ENCODE measurements at places on chromosomes 6 and 20.
A peak's percentile ranks its signal among the peaks of the same experiment; 100 is the strongest.

DNA sequence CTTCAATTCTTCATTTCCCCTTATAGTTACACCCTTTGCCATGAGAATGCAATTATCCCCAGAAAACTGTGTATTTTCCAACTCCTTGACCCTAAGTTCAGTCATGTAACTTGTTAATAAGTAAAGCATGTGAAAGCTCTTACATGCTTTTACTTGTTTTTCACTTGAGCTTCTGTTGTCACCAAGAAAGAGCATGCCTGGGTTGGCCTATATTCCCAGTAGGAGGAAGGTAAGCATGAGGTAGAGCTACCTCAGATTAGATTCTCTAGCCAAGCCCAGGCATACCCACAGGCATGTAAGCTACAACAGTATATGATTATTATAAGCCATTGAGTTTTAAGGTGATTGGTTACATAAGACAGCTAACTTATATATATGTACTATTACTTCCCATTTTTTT lies 101.7 kb upstream of the SMLR1 start:
- no peak for DNase-seq

DNA sequence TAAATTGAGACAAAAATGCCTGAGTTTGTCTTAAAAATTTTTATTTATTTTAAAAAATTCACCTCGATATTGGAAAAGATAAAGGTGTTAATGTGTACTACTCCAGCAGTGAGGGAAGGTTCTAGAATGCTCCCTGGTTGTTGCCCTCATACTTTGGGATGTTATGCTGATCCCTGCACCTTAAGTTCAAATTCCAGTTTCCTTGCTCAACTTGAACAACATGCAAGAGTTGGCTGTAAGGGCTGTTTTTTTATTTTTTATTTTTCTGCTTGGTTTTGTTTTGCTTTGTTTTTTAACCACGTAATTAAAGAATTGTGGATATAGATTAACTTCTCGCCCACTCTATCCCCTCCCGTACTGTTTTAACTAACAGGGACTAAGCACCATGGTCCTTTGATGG lies 158.7 kb upstream of the CITED2 start:
- no peak for DNase-seq

GRCh38 chr6:133447924-133448323 lies 206.8 kb downstream of the EYA4 start:
- DNase-seq: peak; percentile 7

- DNase-seq: no peak
These were observed 286.3 kb downstream of the KHDC1L start for GRCh38 chr6:72939004-72939403.

GRCh38 chr20:13109658-13110057 lies 100.9 kb downstream of the SPTLC3 start:
- no peak for DNase-seq

DNA sequence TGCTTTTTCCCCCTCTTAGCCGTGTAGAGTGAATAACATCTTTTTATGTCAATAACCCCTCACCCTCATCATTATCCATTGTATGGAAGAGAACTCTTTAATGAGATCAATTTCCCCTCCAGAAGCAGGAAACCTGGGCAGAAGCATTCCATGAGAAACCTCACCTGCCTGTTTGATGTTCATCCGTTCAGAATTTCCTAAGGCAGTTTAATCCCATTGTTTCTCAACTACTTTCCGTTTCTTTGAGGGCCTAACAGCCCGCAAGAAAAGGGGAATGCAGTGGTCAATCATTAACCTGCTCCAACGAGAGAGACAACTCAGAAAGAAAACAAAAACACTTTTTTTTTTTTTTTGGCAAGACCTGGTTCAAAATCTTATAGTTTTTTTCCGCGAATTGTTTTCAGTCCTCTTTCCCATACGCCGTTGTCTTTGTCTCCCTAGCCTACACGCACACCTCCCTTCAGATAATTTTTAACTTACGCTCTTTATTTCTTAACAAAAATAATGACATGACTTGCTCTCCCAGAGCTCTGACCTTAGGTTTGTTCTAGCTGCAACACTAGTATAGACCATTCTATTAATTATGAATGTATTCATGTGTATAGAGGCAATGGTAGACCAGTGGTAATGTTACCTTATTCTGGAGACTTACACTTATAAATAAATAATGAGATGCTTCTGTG lies 25.6 kb upstream of the ID4 start:
- no peak for DNase-seq

- DNase-seq: no peak
These were observed 11.9 kb upstream of the SIRPD start for GRCh38 chr20:1569415-1569881.

DNA sequence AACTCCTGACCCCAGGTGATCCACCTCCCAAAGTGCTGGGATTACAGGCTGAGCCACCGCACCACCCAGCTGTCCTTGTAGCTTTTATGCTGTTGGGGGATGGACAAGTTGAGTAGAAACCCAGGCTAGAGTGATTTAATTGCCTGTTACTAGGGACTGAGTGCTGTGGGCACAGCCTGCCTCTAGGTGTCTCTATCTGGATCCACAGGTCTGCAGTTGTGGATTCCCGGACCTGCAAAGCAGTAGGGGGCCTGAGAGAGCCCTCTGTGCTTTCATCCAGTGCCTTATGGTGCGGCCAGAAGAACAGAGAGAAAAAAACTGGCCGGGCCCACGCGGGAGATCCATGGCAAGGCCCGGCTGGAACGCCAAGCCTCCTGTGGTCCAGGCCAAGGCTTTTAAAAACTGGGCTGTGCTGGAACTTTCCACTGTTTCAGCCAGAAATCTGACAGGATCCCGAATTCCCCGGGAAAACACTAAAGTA lies 5.2 kb downstream of the SIRPA start:
- DNase-seq: peak; percentile 82

DNA sequence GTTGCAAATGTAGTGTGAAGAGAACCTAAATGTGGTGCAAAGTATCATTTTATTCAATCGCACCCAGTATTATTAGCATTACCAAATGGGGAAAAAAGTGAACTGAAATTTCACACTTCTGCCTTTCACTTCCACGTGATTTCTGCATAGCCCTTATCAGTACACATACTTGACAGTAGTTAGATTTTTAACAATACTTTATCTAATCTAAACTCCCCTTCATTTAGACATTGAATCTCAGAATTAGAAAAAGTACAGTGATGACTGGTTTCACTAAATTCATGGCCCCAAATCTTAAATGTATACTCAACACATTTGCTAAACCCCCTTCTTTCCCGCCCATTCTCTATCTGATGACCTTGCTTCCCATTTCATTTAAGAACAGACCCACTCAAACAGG lies 14.3 kb downstream of the STX7 start:
- DNase-seq: no peak

- DNase-seq: no peak
These were observed 4.8 kb upstream of the STX16 start for GRCh38 chr20:58646257-58646656.

- no peak for DNase-seq
These were observed 1624.4 kb downstream of the GRIK2 start for GRCh38 chr6:103017878-103018277.

DNA sequence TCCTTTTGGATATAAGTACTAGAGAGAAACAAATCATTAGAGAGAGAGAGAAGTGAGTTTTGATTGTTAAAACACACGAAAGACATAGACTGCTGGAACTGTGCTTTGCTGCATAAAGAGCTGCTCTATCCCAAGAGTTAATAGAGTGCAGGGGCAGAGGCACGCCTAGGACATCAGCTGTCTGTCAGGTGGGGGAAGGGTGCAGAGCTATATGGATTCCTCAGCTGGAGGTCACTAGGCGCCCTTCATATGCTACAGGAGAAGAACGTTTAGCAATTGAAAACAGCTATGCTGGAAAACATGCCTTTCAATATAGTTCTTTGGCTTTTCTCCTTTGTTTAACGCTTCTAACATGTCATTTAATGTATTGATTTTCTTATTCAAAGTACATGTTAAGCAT lies 169.0 kb upstream of the MCHR2 start:
- DNase-seq: no peak

DNA sequence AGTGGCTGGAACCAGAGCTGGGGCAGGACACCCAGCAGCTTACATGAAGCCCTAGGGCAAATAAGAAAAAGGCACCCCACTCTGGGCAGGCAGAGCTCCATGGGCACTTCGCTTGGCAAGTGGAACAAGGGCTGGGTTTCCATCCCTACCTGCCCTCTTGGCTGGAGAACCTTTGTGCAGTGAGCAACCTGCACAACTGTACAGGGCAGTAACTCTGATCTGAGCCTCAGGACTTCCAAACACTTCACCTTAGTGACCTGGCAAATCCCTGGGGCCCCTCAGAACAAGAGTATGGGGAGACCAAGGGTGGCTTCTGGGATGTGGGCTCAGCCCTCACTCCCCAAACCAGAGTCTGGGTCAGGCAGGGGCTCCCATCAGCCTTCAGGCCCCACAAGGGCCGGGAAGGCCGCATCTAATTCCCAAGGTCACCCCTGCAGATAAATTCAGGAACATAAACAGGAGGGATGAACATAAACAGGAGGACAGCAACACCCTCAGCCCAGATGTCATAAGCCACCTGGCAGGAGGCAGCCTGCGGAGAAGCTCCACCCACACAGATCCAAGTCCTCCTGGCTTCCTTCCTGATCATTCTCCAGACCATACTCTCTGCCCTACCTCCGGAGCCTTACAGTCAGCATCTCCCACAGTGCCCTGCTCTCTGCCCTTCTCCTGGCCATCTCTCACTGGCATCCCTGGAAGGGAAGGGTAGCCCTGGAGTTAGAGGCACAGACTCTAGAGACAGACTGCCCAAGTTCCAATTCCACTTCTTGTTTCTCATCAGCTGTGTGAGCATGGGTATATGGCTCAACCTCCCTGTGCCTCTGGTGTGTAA lies 37.5 kb downstream of the HNF4A start:
- DNase-seq: no peak

GRCh38 chr6:108497883-108498282 lies 62.8 kb upstream of the FOXO3 start:
- peak; percentile 24 for DNase-seq

DNA sequence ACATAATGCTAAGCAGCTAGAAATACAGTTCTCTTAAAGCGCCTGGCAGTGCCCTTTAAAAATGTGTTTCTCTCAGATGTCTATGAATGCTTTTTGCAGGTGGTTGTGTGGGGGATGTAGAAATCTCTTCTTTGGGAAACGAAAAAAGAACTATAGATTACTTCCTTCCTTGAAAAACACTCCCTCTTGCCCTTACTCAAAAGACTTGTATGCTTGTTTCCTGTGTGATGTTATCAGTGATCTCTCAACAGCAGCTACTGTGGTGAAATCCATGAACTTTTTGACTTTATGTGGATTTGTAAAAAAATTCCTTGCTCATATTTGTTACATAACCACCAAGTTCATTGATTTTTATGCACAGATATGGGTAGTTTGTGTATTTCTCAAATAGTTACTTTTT lies 916.5 kb downstream of the QKI start:
- no peak for DNase-seq

- DNase-seq: peak; percentile 63
These were observed 141.7 kb downstream of the ADGRG6 start for GRCh38 chr6:142443532-142443931.

DNA sequence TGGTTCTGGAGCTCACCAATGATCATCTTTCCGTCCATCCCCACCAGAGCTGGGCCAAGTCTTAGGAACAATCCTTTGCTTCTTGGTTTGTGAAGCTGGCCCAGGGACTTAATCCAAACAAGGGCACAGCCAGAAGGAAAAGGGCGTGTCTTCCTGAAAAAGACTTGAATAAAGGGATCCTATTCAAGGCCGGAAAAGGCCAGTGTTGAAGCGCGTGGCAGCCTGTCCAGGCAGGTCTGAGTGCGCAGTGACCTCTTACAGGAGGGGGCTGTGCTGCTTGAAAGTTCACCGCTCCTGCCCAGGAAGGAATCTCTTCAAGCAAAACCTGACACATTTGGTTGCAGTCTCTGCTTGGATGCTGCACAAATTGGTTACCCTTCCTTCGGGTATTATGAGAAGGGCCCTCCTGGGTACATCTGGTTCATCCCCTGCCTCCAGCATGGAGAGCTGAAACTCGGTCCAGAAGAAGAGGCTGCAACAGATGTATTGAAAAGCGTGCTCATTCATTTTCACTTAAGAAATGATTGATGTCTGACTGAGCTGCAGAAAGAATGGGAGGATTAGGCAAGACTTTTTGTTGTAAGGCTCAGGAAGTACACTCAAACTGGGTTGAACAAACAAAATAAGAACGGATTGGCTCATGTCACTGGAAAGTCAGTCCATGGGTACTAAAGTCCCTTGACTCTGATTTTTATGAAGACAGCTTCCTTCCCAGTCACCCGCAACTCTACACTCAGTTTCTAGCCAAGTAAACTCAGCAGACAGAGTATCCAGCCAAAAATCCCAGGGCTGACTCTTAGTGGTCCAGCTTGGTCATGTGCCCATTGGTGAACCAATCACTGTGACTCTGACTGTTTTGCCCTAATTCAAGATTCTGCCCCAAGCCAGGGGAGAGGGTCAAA lies 136.3 kb downstream of the TFAP2C start:
- DNase-seq: no peak

DNA sequence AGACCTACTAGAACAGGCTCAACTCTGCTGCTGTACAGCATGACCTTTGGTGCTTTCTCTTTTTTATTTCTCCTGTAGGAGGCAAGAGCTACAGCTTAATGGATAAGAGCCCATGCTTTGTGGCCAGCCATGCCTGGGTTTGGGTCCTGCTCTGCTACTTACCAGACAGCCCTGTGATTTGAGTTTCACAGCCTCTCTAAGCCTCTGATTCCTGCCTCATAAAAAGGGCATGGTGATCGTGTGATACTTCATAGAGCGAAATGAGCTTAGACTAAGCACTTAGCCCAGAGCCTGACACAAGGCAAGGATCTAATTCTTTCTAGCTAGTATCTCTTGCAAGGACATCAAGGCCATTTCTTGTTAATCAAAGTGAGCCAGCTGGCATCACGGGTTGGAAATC lies 19.3 kb upstream of the PDE7B start:
- no peak for DNase-seq

GRCh38 chr6:45899683-45899946 lies 116.0 kb downstream of the CLIC5 start:
- DNase-seq: no peak

DNA sequence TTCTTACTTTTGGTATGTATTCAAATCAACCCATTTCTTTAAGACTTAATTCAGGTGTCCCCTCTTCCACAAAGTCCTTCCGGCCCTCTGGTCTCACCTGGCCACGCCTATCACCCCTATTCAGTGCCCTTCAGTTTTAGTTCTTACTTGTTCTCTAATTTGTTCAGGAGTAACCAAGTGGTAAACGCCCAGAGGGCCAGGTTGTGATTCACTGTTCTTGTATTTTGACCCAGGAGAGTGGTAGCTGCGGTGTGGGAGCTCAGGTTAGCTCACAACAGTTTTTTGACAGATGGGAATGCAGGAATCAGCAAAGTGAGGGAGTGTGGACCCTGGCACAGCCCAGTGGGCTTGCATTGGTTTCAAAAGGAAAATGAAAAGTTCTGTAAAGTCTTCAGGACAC lies 81.7 kb upstream of the RIPOR2 start:
- no peak for DNase-seq

DNA sequence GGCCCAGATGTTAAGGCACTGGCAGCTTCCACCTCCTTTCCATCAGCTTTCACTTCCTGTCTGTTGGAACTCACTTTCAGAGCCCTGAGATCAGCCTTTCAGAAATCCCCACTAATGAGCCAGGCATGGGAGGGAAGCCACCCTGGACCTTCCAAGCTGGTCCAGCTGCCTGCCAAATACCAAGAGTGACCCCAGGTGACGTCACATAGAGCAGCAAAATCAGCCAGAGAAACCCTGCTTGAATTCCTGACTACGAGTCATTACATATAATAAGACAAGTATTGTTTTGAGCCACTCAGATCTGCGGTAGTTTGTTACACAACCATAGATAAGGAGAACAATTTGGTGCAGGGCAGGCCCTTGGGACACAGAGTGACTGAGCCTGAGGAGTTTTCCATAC lies 556.0 kb upstream of the JAG1 start:
- DNase-seq: peak; percentile 96

GRCh38 chr20:44014807-44015732 lies 100.4 kb downstream of the TOX2 start:
- DNase-seq: peak; percentile 55
